NCI-H187 treated with DMSO at 0.1 percent for 48 hours (cell line): ENCODE measurements at places on chromosomes 6 and 20.
A peak's percentile ranks its signal among the peaks of the same experiment; 100 is the strongest.

DNA sequence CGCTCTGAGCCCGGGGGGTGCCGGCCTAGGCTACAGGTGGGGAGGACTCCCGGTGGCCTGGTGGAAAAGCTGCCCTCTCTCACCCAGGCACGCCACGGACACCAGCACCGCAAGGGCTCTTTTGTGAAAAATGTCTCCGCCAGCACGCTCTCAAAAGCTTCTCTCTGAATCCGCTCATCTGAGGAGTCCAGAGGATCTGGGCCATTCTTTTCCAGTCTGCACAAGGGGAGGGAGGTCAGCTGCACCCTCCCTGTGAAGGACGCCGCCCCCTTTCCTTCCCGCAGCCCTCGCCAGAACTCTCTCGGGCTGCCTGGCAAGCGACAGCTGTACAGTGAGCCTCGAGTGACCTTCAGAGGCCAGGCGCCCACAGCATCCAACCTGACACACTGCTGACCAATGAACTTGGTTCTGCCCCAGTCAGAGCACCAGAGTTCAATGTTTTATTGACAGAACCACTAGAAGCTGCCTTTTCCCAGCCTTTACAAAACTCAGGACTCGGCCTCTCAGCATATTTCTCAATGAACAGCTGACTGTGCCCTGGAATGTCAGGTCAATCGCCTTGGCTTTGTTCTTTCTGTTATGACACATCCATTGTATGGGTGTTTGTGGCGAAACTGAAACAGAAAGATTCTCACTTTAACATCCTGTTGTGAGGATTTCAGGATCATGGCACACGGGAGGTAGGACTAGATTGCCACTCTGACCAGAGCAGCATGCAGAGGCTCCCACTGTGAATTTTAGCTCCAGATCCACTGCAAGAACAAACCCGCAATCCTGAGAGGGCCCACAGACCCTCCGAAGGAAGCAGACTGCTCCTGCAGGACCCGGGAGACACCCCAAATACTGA, 26.7 kb downstream of the SERPINB9 start:
- DNase-seq: no peak

- DNase-seq: no peak
Measured at GRCh38 chr6:90107771-90108282, 188.8 kb downstream of the BACH2 start.

DNA sequence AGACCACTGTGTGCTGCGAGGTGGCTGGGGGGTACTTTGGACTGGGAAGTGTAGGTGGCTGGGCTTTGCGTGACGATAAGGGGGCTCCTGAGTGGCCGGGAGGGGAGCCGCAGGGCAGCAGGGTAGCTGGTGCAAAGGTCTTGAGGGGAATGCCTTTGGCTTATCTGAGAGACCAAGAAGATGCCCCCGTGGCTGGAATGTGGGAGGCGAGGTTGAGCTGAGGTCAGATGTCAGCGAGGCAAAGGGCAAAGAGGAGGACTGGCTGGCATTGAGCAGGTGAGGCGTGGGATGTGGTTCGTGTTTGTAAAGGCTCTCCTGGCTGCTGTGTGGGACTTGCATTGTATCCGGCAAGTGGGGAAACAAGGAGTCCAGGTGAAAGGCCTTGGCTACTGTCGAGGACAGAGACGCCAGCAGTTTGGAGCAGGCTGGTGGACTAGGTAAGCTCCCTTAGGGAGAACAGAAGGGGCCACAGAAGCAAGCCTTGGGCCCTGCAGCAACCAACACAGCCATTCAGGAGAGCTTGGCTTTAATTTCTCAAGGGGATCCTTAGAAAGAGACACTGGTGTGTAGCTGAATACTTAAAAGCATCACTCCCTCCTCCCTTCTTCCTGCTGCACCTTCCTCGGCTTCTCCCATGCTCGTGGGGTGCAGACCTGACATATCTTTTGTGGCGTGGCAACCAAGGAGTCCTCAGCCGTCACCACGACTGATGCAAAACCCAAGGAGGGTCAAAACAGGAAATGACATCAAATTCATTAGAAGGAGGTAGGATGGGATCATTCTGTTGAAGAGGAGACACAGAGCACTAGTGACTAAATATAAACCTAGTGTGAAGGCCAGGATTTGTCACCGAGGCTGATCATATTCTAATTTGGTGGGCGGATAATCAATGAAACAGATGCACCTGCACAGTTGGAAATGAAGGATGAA, 53.5 kb upstream of the ERVFRD-1 start:
- no peak for DNase-seq

- no peak for DNase-seq
Measured at GRCh38 chr6:27138406-27138805, 109.1 kb upstream of the PRSS16 start.

- peak; percentile 62 for DNase-seq
Measured at GRCh38 chr6:169665289-169665688, 36.5 kb downstream of the WDR27 start.

DNA sequence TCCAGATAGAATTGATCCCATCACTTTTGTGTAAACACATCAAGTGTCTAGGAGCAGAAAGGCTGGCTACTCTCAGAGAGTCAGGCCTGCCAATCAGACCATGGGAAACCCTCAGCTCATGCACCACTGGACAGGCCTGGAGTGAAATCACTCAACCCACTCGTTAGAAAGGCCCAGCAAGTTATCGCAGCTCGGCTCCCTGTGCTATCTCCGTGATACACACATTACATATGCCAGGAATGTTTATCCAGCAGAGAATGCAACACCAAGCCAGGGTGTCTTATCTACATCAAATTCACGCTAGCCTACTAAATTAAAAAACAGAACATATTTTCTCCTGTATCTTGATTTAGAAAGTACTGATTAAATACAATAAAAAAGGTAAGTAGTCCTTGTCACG, 232.4 kb upstream of the FOXQ1 start:
- DNase-seq: no peak

DNA sequence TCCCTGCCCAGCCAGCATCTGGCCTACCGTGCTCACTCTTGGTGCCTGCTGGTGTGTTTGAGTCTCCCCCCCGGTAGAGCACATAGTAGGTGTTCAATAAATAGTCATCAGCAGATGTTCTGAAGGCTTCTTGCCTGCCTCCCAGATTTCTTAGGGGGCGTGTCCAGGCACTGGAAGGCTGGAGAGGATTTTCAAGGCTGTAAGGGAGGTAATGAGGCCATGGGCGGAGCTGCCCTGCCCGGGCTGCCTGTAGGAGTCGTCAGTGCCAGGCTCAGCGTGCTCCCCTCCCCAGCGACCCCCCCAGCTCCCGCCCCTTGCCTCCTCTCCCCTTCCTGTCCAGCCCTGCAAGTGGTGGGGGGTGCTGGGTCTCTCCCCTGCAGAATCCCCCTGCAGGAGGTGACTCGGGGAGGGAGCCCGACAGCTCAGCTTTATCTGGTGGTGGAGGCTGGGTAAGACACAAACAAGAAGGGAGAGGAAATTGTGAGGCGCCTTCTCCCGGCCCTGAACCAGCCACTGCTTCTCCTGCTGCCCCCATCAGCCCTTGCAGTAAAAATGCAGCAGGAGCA, 55.9 kb downstream of the BCAS4 start:
- DNase-seq: no peak

GRCh38 chr6:106630366-106630765, 988 bp downstream of the QRSL1 start:
- DNase-seq: no peak

DNA sequence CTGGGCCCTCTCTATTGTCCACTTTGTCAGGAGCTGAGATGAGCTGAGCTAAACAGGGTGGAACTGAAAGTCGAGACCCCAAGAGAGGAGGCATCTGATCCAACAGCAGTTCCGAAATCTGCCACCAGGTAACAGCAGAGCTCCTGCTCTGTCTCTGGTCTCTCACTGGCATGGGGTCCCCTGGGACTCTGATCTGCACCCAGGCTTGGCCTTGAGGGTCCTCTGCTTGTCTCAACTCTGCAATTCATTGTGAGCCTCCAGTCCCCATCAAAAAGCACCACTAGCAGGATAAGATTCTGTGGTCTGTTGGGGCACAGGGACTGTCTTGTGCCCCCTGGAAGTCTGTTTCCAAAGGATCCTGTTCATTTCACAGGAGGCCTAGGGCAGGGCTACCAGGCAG, 62.5 kb upstream of the TOP1 start:
- DNase-seq: no peak

GRCh38 chr20:14712302-14712739, 374.9 kb upstream of the FLRT3 start:
- DNase-seq: no peak

- DNase-seq: no peak
Measured at GRCh38 chr6:139534472-139535115, 160.1 kb upstream of the CITED2 start.

DNA sequence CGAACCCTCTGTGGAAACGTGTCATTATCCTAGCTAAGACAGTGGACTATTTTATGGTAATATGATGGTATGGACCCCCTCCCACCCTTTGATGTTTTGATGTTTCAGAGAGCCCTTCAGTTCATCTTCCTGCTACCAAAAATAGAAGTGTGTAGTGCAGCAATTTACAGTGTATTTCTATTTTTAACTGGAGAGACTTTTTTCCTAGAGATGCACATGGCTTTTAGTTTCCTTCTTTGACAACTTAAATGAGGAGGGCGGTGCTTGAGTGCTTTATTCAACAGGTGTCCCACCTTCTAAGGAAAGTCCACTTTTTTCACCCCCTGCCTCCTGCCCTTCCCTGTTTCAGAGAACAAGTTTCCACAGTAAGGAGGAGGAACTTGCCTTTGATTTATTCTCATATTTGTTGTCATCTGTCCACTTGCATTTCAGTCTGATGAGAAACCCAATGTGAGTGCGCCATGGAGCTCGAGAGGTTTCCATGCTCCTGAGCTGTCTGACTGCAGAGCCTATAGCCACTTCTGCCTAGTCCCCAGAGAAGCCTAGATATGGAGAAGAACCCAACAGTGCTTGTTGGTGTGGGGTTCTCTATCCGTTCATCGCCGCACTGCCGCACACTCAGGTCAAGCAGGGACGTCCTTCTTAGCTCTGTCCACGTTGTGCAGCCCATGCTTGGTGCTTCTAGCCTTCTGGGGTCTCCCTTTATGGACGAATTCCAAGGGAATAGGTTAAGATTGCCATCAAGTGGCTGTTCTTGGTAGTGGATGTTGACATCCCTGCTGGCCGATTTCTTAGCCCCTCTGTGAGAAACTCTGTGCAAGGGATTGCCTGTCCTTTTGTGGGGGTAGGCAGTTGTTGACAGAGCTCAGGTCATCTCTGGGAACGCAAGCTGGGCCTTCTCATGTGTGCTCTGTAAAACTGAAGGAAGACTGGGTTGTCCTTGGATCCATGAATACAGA, 144.2 kb downstream of the JARID2 start:
- no peak for DNase-seq

DNA sequence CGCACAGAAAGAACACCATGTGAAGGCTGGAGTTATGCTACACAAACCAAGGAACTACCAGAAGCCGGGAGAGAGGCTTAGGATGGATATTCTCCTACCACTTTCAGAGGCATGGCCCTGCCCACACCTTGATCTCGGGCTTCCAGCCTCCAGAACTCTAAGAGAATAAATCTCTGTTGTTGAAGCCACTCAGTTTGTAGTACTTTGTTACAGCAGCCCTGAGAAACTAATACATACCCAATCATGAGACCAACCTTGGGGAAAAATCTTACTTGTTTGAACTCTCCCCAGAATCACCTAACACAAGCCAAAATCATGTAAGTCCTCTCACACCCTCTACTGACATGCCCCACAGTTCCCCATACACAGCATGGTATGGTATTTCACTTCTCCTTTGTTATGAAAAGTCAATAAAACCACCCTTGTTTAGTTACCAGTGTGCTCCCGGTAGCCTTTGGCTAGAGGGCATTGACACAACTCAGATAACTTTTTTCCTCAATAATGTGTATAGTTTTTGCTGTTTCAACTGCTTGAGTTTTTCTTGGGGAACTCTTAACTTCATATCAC, 40.7 kb upstream of the SLC2A12 start:
- DNase-seq: no peak

- no peak for DNase-seq
Measured at GRCh38 chr6:111784433-111784832, 88.8 kb downstream of the FYN start.

DNA sequence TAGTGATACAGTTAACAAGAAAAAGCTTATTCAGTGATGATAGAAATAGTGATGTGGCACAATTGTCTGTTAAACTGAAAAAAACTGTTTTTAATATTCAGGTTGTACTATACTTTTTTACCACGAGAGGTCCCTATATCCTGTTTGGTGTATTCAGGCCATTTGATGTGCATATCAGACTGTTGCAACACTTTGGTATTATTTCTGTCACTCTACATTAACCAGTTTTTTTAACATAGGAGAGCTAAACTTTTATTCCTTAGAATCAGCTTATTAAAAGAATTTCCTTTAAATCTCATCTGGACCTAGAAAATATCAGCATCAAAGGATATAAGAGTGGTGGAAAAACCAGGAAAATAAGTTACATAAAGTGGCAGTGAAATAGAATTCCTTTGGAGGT, 36.8 kb downstream of the TSPYL4 start:
- no peak for DNase-seq

- no peak for DNase-seq
Measured at GRCh38 chr6:143199291-143199690, 138.6 kb downstream of the AIG1 start.
